ENCODE measurements at places on chromosomes 11 and 22. TPM values are rescaled to one million over a fixed set of nuclear protein-coding genes. Genes with fewer than 3 reads are reported as not detected.

OR52I2 gene
- total RNA-seq = not detected

SYT8 gene
- total RNA-seq = not detected

DNA sequence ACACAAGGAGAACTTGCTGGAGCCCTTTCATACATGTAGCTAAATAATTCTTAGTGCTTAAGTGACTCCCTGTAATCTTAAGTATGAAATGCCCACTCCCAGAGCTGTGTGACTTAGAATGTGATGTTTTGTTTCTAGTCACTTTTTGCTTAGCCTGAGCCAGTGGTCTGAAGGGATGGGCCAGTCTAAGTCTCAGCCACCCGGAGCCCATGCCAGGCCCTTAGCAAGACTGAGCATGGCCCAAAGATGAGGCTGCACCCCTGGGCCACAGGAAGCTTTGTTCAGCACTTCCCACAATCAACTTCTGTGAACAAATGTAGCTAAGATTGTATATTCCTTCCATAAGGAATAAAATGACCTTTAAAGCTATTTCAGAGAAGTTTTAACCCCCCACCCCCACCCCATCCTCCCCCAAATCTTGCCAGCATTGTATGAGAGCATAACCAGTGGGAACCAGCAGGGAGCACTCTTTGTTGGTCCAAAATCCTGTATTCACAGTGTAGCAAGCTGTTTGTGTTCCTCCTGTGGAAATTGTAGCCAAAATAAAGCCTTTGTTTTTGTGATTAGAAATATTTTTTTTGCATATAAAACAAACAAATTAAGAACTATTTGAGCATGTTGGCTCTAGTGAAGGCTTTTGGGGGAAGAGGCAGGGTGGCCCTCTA, 73.8 kb upstream of the GAL start:
- no peak for DNase-seq

DNA sequence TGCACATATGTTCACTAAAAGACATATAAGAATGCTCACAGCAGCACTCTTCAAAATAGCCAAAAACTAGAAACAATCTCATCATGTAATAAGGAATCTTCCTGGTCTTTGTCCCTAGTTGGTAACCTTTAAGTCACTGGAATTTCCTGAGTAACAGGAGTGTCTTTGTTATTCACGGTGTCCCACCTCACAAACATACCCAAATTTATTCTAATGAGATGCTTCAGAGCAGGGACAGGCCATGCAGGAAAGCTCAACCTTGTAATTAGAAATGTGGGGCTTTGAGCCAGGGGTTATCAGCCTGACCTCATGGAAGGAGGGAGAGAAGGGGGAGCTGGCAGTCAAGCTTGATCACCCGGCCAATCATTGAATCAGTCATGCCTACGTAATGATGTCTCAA, 40.3 kb upstream of the NFRKB start:
- DNase-seq = no peak

DNA sequence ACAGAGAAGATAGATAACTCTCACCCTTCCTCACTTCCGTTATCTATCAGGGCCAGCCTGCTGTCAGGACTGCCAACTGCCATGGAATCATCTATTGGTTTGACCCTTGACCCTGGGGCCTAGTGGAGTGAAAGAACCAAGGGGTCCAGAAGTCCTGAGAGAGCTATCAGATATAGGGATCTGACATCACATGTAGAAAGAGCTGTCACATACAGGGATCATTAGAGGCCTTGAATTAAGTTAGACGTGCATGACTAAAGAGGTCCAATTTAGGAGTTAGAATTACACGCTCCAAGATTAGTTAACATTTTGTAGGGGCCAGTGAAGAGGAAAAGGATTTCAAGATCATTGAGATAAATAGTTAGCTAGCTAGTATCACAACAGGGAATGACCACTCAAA, at the start of gene TMEM225:
Gene TMEM225, minus strand, starts transcription at position 101 of the 400 bp plus-strand sequence. CDS start 245 bp downstream, outside the sequence.
- DNase-seq = no peak

GRCh38 chr11:46457021-46457420, 65.4 kb upstream of the CHRM4 start:
- DNase-seq = no peak

CHST1 gene
- total RNA-seq = 0.02 TPM

PHF21B gene
- total RNA-seq = not detected

KRTAP5-1 gene
- not detected for total RNA-seq

DNA sequence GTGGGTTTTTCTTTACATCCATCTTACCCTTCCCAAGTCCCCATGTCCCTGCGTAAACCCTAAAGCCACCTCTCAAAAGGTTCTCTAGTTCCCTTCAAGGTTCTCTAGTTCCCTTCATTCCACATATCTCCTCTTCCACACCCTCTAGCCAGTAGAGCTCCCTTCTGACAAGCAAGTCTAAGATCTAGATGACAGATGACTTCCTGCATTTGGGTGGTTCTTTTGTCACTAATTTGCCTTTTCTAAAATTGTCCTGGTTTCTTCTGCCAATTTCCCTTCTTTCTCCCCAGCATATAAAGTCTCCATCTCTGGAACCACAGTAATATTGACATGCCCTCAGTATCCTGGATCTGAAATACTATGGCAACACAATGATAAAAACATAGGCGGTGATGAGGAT, 7.8 kb downstream of the CD3E start:
- DNase-seq = no peak

GRCh38 chr11:63503492-63503891, 2.4 kb upstream of the LGALS12 start:
- DNase-seq = no peak

GRCh38 chr22:36125434-36125833, 35.1 kb downstream of the APOL3 start:
- no peak for DNase-seq

DNA sequence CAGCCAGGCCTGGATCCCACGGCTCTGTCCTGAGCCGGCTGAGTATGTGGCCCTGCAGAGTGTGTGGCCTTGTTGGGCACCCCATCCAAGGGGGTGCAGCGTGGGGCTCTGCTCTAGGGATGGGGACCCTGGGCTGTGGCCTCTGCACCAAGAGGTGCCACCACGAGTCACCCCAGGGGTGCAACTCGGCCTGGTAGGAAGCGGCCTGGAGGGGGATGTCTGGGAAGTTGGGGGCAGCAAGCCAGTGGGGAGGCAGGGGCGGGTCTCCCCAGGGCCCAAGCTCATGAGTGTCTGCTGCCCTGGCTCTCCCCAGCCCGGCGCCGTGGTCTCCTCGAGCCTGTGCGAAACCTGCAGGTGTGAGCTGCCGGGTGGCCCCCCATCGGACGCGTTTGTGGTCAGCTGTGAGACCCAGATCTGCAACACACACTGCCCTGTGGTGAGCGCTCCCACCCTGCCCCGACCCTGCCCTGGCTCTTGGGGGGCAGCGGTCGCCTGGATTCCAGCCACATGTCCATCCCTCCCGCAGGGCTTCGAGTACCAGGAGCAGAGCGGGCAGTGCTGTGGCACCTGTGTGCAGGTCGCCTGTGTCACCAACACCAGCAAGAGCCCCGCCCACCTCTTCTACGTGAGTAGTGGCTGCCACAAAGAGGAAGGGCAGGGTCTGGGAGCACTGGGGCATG, 24.2 kb upstream of the MUC5B start:
- DNase-seq = no peak

PRRG4 gene
- total RNA-seq = 4.4 TPM

DNA sequence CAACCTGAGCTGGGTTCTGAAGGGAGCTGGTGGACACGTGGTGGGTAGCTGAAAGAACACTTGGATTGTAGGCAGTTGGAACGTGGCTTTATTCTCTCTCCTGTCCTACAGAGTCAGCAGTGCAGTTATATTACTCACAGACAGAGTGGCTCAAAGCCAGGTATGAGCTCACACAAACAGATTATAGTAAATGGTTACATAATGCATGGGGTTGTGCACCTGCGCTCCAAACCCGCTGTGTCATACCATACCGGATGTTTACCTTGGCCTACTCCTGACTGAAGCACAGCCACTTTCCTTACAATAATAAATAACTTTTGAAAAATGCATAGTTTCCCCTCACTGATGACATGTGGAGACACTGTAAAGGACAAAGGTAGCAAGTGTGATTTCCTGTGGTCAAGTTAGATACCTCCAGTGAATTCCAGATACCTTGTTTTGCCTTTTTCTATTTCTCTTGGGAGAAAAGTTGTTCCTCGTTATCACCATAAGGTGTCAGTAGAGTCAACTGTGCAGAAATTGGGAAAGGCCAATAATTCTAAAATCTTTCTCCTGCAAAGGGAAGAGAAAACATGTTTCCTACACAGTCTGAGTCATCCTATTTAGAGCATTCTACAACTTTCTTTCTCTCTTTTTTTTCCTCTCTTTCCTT, 13.5 kb downstream of the MS4A6A start:
- peak; percentile 59 for DNase-seq

DNA sequence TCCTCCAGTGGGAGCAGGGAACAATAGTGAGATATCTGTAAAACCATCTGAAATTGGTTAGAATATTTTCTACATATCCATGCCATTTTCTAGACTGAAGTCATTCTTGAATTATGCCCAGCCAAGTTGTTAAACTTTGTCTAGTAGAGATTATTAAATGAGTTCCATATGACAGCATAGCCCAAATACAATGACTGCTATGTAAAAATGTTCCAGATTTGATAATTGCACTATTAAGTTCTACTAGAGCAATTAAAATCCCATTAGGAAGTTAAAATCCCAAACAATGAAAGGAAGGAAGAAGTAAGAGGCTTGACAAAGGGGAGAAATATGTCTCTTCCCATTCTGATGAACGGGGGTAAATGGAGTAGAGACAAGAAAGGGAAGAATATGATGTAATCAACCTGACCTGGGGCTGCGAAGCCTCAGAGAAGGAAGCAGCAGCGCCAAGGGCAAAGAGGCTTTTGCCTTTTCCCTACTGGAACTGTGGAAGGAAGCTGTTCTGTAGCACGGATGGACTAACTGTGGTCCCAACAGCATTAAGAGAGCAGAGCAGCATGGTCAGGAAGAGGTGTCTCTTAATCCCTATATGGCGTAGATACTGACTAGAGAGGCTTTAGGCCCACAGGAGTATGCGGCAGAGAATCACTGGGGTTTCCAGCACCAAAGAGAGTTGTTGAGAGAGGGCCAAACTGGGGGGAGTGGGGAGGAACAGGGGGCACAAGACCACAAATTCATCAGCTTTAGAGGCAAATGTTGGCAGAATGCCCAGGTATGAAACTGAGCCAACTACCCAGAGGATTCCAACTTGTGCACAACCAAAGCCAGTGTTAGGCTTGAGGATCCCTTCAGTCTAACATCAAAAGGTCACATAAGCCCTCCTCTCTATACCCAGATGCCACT, 26.7 kb downstream of the RRP8 start:
- DNase-seq = peak; percentile 36

DNA sequence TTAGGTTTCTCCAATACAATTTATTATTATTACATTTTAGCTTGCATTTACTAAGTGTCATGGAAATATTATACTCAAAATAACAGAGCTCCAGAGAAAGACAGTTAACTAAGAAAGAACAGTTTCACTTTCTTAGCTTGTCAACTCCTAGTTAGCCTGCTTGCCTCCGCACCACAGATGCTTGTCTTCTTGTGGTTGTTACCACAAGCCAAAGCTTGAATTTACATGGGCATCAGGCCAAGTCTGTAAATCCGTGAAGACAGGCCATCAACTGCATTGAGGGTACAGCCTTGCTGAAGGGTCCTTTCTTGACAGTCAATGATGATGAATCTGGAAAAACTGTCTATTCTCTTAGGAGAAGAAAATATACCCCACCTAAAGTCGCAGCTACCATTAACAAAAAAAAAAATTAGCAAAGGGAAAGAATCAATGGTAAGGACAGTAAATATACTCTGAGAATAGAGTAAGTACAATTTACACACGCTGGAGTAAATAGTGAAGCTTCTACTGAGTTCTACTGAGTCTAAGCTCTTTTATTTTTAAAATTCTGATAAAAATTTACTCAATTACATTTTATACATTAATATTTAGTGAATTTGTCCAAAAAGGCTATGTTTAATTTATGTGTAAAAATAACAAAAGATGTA, 15.6 kb upstream of the DENND5A start:
- DNase-seq = peak; percentile 86

DNA sequence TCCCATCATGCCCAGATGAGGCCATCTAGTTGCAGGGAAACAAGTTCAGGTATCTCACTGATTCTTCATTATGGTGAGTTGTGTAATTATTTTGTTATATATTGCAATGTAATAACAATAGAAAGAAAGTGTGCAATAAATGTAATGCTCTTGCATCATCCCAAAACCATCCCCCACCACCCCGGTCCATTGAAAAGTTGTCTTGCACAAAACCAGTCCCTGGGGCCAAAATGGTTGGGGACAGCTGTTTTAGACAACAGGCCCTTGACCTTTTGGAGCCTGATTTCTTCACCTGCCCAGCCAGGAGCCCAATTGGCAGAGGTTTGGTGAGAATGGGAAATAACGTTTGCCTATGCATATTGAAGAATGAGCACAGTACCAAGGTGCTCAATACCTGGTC, 15.9 kb downstream of the MPEG1 start:
- DNase-seq = no peak

BRD1 gene
- total RNA-seq = 10.2 TPM

CRYBB3 gene
- not detected for total RNA-seq

SNX19 gene
- total RNA-seq = 73.1 TPM

TBX1 gene
- 0.10 TPM for total RNA-seq

DNA sequence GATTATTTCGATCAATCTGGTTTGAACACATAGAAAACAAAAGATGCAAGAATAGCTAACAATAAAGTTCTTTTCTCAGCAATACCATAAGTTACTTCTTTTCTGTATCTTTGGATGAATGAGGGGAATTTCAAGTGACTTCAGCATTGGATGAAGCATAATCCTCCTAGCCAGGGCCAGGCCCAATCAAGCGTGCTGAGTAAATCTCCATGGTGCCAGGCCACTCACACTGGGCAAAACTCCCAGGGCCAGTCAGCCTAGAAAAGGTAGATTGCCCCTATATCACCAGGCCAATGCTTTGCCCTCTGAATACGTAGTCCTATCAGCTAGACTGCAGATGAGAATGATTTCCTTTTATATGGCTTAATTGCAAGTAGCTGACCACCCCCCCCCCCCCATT, 6.0 kb downstream of the CNTF start:
- peak; percentile 33 for DNase-seq

DNA sequence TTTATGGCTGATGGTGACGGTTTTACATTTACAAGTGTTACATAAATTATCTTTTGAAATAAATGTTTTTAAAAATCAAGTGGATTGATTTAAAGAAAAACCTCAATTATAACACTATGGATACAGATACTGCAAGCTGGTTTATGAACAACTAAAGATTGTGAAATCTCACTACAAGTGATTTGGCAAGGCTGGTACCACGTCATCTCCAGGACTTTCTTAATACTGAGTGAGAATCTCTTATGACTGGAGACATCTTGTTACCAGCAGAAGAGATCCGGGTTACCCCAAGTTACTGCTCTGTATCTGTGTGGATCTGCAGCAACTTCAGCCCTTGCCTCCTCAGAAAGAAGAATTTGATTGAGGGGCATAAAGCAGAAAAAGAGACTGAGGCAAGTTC, 452.9 kb downstream of the MN1 start:
- DNase-seq = peak; percentile 33

- DNase-seq = peak; percentile 43
Measured at GRCh38 chr11:107370390-107370789, 87.2 kb downstream of the CWF19L2 start.

DNA sequence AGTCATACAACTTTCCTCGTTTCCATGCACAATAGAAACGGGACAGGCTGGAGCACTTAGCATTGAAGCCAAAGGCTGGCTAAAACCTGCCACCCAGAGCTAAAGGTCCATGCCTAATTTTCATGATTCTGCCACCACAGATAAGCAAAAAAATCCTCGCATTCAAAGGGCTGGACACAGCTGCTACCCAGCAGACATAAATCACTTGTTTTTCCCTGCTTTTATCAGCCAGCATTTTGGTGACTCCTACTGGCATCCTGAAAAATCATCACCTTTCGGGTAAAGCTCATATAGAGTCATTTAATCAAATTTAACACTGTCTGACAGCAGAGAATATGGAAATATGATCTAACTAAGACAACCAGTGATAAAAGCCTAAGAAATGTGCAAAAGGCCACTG, 37.9 kb downstream of the ALG9 start:
- peak; percentile 18 for DNase-seq

- DNase-seq = peak; percentile 92
Measured at GRCh38 chr11:8871171-8871775, 39.7 kb upstream of the AKIP1 start.

Measured in M059J (cell line).